ENCODE measurements at places on chromosomes 5 and 9.

GRCh38 chr5:62306896-62307689 is 1.1 kb downstream of the KIF2A start:
- DNase-seq, result no peak

- DNase-seq, result no peak
Measured at GRCh38 chr5:20476016-20476415, 488.0 kb upstream of the CDH18 start.

- no peak for DNase-seq
Measured at GRCh38 chr5:101860563-101860962, 435.5 kb downstream of the SLCO4C1 start.

DNA sequence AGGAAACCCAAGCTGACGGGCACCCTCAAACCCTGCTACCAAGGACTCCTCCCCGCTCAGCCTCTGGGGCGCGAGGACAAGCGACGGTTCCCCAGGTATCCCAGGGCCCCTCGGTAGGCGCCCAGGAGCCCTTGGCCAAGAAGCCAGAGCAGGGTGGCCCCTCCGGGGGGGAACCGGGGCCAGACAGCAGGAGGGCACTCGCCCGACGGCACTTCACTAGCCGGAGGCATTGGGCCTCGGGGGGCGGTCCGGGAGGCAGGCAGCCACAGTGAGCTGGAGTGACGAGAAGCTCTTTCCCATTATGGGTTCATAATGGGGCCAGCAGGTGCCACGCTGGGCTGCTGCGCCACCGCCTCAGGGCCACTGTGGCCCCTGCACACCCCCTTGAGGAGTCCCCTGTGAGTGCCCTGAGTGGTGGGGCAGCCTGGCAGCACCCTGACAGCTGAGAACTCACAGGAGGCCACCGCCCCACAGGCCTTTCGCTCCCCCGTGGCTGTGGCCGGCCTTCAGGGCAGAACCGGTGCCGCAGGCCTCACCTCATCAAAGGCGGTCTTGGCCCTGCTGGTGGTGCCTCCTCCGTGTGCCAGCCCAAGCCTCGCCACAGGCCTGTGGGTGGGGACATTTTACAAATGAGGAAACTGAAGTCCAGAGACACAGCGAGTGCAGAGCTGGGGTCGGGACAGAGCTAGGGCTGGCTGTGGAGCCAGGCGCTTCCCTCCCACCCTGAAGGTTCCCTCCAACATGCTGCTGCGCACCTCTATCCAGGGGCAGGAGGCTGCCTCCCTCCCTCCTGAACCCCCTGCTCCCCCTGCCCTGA is 68.7 kb downstream of the PSMB7 start:
- no peak for DNase-seq

- peak; percentile 43 for DNase-seq
Measured at GRCh38 chr5:90529939-90530677, 724 bp upstream of the LYSMD3 start.

- DNase-seq, result peak; percentile 14
Measured at GRCh38 chr5:34483442-34484033, 172.6 kb upstream of the RAI14 start.

GRCh38 chr5:911601-912000 is 18.9 kb downstream of the TRIP13 start:
- no peak for DNase-seq

DNA sequence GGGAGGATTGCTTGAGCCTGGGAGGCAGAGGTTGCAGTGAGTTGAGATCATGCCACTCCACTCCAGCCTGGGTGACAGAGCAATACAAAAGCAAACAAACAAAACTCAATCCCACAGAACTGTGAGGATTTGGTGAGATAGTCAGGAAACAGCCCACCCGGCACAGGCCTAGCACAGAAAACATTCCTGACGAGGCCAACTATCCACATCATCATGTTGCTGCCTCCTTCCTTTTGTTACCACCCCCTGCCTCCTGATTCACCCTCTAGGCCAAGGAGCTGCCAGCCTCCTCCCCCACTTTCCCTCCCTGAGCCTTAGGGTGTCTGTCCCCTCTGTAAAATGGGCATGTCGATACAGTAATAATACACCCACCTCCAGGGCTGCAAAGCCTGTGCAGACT is 39.0 kb downstream of the STK10 start:
- no peak for DNase-seq

- no peak for DNase-seq
Measured at GRCh38 chr5:139492700-139493192, 10.2 kb upstream of the STING1 start.

DNA sequence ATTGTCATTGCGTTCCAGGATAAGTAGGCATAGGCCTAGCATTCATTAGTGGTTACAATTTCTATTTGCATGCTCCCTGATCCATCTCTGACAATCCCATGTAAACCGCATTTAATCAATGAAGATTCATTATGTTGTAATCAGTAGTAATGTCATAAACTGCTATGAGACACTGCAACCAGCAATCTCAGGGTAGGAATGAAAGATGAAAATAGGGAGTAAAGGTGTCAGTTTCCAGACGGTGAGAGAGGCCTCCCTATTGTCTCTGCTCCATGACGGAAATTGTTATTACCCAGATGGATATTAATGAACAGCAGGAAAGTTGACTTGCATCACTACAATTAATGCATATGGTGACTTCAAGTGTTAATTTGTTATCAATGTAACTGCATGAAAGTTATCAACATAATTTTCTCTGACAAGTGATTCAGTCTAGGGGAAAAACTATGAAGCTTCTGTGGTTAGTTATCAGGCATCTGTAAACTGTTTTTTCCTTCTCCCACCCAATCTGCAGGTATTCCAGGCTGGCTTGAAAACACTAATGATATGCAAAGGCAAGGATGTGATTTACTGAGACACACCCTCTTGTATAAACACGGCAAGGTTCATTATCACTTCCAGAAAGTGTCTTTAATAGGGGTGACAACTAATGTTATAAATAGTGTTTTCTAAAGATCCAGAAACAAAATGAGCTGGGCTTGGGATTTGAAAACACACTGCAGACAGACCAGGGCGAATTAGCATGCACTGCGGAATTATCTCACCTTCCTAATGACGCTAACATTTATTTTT is 73.5 kb downstream of the ZNF622 start:
- no peak for DNase-seq

DNA sequence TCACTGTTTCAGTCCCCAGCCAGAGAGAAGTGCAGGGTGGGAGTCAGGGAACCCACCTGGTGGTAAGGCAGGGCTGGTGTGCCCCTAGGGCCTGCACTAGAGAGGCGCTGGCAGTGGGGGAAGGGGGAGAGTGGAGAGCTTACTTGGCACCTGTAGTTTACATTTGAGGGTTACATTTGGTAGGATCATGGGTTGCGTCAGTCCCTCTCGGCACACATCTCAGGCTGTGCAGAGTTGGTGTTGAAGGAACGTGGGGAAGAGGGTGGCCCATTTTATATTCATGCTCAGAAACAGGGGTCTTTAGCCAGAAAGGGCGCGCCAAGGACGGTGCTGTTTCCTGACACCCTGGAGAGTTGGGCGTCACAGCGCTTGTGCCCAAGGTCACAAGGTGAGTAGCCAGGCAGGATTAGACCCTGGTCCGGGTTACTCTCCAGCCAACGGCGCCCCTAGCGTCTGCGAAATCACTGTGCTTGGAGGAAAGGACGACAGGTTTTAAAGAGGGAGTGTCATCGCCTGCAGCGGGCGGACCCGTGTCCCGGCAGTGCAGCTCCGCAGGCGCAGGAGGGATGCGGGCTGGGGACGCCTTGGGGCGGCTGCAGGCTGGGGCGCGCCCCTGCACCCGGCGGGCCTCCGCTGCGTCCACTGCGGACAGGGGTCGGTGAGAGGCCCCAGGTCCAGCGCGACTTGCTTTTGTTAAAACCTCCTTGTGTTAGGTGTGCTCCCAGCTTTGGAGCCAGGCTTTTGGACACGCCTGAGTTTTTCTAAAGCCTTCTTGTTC is 272.6 kb downstream of the FANCC start:
- DNase-seq, result no peak

DNA sequence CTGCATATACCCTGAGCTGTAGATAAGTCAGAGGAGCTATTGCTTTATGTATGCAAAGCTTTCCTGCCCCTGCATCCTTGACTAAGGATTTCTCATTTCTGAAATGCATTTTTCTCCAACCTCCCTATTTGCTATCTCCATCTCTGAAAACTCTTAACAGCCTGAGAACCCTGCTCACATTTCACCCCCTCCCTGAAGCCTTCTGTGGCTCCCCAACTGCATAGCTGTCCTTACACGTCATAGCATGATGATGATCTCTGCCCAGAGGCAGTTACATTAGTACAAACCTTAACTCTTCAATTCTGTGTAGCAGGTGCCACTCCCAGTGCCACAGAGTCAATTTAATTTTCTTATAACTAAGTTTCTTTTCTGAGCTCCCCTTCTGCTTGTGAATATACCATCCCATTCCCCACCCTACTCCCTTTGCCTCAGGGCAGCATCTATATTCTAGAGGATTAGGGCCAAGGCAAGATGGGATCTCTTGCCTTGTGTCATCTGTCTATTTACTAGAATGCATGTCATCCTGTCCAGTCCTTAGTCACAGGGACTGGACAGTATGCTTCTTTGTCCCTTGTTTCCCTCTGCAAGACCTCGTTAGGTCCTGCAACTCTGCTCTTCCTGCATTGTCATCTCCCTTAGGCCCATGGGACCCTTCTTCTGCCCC is 149.7 kb upstream of the SPRY4 start:
- DNase-seq, result no peak

- no peak for DNase-seq
Measured at GRCh38 chr5:1009359-1010180, 968 bp downstream of the NKD2 start.

GRCh38 chr5:33311893-33312292 is 128.9 kb upstream of the TARS1 start:
- no peak for DNase-seq

GRCh38 chr5:100646011-100646410 is 110.8 kb downstream of the FAM174A start:
- no peak for DNase-seq

GRCh38 chr5:40405230-40405629 is 274.5 kb upstream of the PTGER4 start:
- no peak for DNase-seq

DNA sequence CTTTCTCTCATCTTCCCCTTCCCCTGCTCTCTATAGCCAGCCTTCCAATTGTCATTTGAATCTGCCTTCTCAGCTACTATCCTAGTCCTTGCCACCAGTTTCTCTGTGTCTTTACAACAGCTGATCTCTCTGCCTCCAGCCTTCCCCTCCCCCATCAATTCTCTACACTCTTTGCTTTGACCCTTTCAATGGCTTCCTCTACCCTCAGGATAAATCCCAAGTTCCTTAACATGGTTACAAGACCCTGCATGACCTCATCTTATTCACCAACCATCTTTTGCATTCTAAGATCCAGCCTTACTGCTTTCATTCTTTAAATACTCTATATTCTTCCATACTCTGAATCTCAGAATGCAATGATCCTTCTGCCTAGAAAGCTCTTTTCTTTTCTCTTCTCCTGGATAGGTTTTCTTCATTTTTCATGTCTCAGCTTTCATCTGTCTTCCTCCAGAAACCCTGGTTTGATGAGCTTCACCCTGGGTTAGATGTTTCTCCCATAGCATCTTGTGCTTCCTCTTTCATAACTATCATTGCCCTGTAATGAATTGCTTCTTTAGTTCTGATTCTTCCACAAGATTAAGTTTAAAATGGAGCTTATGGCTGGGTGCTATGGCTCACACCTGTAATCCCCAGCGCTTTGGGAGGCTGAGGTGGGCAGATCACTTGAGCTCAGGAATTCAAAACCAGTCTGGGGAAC is 58.6 kb upstream of the ZSWIM6 start:
- DNase-seq, result no peak

DNA sequence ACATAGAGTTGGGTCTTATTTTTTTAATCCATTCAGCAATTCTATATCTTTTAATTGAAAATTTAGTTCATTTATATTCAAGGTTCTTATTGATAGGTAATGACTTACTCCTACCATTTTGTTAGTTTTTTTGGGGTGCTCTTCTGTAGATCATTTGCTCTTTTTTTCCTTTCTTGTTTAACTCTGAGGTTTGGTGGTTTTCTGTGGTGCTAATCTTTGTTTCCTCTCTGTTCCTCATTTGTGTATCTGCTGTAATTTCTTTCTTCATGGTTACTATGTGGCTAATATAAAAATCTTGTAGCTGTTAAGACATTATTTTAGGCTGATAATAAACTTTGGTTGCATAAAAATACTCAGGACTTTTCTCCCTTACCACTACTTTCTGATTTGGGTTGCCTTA is 181.6 kb upstream of the DMRTA1 start:
- no peak for DNase-seq

- DNase-seq, result no peak
Measured at GRCh38 chr9:89880161-89880560, 275.3 kb downstream of the GADD45G start.

- DNase-seq, result no peak
Measured at GRCh38 chr9:121498150-121498486, 1.5 kb downstream of the GGTA1 start.

DNA sequence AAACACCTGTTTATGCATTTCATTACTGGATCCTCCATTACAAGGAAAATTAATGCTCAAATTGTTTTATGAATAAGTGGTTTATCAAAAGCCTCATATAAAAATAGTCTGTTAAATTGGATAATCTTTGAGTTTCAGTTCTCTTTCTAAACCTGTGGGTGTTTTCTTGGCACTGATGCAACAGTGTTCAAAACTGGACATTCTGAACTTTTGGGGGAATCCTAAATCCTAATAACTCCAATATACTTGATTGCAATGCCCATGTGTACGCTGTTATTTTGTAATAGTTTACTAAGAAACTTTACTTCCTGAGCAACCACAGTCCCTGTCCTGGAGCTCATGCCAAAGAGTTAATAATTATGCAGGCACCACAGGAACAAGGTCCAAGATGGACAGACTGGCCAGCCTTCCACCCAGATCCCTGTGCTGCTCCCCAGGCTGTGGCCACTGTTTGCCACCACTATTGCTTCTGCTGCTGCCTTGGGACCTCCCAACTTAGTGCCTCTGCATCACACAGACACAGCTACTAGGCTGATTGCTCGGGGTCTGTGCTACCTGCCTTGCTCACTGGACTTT is 14.0 kb downstream of the IRGM start:
- no peak for DNase-seq

DNA sequence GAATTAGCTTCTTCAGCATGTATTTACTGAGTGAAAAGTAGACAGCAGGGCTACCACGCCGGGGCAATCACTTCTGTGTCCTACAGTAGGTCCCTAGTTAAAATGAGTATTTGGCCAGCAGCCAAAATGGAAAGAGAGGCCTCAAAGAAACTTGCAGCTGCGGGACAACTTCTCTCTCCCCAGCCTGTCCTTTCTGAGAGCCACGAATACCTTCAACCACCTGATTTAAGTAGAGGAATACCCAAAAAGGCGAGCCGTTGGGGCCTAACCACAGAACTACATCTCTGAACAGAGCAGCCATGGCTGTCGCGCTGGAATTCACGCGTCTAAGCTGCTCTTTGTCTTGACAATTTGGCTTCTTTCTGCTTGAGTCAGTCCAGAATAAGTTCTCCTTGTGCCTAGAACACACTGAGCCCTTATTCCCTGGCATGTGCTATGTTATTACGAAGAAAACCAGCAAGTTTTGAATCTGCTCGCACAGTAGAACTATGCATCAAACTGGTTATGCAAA is 43.8 kb upstream of the GOLPH3 start:
- DNase-seq, result peak; percentile 28

GRCh38 chr5:169258372-169259000 is 42.5 kb downstream of the SLIT3 start:
- no peak for DNase-seq
